ENCODE measurements at places on chromosomes 11 and 22.
A peak's percentile ranks its signal among the peaks of the same experiment; 100 is the strongest.

GRCh38 chr11:103699216-103699615 is 337.2 kb upstream of the DDI1 start:
- no peak for DNase-seq

DNA sequence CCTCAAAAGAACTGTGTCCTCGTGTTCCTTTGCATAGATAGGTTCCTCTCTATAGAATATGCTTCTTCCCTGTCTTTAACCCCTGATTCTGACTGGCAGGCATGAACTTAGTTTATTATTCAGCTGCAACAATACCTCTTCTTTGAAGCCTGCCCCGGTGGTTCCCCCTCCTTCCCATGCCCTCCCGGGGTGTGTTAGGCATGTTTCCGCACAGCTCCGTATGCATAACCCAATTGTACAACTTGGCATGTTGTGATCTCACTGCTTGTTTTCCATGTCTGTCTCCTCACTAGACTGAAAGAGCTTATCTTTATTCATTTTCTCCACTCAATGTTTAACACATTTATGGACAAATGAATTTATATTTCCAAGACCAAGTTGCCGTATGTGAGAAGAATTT is 72.6 kb downstream of the DEPDC5 start:
- DNase-seq: peak; percentile 9

- no peak for DNase-seq
These were observed 20.6 kb downstream of the KCNQ1 start for GRCh38 chr11:2465202-2466068.

GRCh38 chr11:15308840-15309239 is 194.1 kb downstream of the INSC start:
- no peak for DNase-seq

- DNase-seq: no peak
These were observed 460.5 kb downstream of the LRRC4C start for GRCh38 chr11:40998920-40999319.

- no peak for DNase-seq
These were observed 2.1 kb downstream of the CCDC73 start for GRCh38 chr11:32792111-32792947.

DNA sequence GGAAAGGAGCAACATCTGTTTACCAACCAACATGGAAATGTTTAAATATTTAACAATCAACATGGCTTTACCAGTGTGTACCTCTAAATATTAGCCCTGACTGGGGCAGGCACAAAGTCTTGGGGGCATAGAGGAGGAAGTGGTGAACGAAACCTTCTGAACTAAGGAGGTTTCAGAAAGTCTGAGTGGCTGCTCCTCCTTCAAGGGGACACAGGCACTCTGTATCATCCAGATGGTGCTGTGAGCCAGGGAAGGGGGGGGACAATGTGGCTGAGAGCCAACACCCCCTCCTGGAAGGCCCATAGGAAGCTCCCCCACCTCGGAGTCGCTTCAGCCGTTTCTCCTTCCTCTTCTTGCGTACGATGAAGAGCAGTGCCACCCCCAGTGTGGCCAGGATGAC is 107.7 kb downstream of the CEP164 start:
- DNase-seq: no peak

DNA sequence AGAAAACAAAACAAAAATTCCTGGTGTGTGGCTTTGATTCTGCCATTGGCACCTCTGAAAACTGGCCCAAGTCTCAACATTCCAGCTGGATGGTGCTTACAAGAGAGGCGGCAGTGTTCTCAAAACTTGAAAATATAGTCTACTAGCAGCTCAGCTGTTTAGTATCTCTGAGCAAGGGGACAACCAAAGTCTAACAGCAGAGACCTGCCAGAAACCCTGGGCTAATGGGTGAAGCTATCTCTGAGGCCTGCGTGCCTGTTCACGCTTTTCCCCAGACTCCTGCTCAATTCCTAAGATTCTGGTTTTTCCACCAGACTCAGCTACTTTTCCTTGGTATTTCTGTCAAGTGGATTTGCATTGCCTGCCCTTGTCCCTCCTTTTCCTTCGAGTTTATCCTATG is 17.9 kb downstream of the TMEM218 start:
- no peak for DNase-seq

DNA sequence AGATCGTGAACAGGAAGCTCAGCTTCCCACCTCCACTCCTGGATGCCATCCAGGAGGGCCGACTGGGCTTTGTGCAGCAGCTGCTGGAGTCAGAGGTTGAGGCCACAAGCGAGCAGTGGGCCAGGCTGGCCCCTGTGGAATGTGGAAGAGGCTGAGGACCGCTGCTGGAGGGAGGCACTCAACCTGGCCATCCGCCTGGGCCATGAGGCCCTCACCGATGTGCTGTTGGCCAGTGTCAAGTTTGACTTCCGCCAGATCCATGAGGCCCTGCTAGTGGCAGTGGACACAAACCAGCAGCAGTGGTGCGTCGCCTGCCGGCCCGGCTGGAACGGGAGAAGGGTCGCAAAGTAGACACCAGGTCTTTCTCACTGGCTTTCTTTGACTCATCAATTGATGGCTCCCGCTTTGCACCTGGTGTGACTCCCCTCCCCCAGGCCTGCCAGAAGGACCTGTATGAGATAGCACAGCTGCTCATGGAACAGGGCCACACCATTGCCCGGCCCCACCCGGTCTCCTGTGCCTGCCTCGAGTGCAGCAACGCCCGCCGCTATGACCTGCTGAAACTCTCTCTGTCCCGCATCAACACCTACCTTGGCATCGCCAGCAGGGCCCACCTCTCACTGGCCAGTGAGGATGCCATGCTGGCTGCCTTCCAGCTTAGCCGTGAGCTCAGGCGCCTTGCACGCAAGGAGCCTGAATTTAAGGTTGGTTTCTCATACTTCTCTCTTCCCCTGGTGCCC is 24.9 kb downstream of the ART5 start:
- DNase-seq: no peak

DNA sequence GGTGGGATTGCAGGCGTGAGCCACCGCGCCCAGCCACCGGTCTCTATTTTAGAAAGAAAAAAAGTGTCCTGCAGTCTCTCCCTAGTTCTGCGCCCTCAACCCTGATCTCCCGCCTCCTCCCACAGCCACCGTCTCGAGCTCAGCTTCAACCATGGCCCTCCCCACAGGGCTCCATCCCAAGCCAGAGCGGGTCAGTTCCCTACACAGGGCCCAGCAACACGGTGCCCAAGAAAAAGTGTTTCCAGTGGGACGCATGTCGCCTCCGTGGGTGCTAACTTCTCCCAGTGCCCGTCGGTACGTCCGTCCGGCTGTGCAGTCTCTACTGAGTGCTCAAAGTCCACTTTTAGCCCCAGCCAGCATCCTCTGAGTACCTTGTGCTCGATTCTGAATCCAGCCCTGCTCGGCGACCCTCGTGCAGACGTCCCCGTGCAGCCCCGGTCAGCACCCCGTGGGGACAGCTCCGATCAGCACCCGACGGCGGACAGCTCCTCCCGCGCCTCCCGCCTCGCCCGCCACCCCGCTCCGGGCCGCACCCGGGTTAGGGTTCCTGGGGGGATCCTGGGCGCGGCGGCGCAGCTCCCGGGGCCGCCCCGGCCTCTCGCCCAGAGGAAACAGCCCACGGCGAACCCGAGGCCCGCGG is 657 bp upstream of the MAPK8IP2 start:
- no peak for DNase-seq

- DNase-seq: no peak
These were observed 1.4 kb downstream of the ADM start for GRCh38 chr11:10305964-10306918.

DNA sequence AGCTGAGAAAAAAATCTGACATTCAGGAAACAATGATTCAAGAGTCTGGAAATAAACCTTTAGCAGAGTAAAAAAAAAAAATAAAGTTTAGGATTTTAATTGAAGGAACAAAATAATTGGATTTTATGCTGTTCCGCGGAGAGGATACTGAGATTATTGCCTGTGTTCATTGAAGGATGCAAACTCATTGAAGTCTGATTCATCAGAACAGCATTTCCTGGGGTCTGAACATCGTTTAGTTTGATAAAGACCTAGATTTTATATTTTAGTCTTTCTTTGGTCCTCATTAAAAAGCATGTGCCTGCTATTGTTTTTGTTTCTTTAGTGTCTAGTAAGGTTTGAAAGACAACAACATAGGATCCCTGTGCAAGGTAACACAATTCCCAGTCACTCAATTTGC is 4.5 kb downstream of the TLCD5 start:
- DNase-seq: no peak

DNA sequence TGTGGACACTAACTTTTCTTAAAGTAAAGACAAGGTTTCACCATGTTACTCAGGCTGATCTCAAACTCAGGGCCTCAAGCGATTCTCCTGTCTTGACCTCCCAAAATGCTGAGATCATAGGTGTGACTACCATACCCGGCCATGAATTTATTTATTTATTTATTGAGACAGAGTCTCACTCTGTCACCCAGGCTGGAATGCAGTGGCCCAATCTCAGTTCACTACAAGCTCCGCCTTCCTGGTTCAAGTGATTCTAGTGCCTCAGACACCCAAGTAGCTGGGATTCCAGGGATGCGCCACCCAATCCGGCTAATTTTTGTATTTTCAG is 29.7 kb upstream of the PCF11 start:
- no peak for DNase-seq

DNA sequence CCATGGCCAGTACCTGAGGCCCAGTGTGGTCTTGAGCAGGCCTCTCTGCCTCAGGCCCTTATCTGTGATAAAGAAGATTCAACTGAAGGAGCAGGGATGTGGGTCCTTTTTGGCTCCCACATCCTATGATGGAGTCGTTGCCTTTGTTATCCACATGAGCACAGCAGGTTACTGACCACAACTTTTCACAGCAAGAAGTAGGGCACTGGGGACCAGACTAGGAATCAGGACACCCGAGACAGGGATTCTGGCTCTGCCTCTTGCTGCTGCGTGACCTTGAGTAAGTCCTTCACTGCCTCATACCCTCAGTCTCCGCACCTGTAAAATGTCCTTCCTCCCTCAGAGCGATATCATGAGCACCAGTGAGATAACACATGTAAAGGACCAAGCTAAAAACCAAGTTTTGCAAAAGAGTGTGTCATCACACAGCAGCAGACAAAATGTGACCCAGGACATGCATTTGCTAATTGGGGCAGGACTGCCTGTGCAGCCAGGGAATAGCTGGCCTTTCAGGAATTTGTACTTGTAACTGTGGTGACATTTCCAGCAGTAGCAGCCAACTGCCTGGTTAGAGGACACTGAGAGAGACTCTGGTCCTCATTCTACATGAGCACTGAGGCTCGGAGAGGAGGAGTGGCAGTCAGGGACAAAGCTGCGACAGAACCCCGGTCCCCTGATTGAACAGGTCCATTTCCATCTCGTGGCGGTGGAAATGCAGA is 13.2 kb upstream of the SMIM35 start:
- no peak for DNase-seq

DNA sequence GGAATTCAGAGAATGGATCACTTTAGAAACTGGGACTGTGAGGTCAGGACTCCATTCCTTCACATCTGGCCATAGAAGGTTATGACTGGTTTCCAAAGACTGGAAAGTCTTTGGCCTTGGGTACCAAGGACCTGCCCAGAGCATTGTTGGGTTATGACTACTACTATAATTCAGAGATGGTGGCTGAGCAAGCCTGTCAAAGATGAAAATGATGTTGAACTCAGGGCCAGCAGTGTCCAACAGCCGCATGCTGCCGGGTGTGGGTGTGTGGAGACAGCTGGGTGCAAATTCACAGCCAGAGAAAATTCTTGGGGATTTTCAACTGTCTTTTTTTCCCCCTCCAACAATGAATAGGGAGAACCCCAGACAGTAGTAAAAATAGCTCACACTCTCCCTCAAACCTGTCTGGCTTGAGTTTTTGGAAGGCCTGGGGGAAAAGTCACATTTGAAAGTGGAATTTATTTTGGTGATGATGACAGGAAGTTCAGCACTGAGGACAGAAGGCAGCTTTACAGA is 166.8 kb upstream of the NCAM1 start:
- no peak for DNase-seq

- no peak for DNase-seq
These were observed 953.0 kb downstream of the KCNA4 start for GRCh38 chr11:29063630-29064361.

DNA sequence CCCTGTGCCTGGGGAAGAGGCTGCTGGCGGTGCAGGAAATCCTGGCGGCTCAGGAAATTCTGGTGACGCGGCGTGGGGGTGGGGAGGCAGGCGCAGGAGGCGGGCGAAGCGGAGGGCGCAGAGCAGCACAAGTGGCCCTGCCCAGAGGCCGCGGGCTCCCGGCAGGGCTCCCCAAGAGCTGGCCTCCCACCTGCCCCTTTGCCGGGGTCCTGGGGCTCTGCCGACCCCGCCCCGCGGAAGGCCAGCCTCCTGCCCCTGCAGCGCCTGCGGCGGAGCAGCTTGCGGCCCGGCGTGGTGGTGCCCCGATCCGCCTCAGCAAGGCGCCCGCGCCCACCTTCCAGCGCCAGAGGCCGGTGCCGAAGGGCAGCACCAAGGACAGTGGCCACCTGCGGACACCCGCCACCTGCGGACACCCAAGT is 100.2 kb upstream of the OR4C13 start:
- no peak for DNase-seq

- DNase-seq: no peak
These were observed 17.9 kb downstream of the CD5 start for GRCh38 chr11:61120099-61120705.

GRCh38 chr22:50613291-50613981 is 12.8 kb downstream of the MAPK8IP2 start:
- DNase-seq: no peak

DNA sequence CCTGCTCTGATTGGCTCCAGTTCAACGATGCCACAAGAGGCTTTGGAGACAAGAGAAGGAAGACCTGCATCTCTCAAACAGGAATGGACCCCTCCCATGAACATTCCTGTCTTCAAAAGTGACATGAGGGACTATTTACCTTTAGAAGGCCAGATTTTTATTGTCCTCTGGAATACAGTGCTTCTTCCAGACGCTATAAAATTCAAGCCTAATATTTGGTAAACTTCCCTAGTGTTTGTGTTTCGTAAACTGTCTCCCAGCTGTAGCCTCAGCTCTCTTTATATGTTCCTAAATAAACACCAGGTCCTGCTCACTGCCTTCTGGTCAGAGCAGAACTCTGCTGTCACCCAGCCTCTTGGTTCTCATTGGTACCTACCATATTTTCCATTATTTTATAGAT is 157.8 kb downstream of the CCDC34 start:
- DNase-seq: no peak

DNA sequence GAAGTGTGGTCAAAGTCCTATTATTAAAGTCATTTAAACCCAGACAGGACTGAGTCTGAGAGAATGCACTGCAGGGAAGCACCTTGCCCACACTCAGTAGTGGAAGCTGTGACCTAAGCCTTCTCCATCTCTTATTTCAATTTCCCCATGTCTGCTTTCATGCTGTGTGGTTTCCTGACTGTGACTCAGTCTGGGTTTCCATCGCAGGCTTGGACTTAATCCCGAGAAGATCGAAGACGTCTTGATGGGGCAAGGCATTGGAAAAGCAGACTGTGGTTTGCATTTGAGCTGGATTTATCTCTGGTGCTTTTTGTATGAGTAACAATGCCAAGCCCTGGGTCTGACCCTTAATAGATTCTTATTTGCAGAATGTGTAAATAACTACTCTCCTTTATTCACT is 238.9 kb downstream of the NTM start:
- no peak for DNase-seq

- DNase-seq: no peak
These were observed 59.6 kb downstream of the AASDHPPT start for GRCh38 chr11:106137061-106137460.

GRCh38 chr22:22928666-22929380 is 41.2 kb downstream of the IGLL5 start:
- no peak for DNase-seq

Measured in C1 segment of cervical spinal cord (tissue), 14 donors.